ENCODE measurements at places on chromosomes 4 and X.

- no peak for DNase-seq
Measured at GRCh38 chrX:134855751-134856150, 135.0 kb upstream of the SMIM10 start.

GRCh38 chr4:3780347-3781171 lies 14.4 kb downstream of the ADRA2C start:
- no peak for DNase-seq

DNA sequence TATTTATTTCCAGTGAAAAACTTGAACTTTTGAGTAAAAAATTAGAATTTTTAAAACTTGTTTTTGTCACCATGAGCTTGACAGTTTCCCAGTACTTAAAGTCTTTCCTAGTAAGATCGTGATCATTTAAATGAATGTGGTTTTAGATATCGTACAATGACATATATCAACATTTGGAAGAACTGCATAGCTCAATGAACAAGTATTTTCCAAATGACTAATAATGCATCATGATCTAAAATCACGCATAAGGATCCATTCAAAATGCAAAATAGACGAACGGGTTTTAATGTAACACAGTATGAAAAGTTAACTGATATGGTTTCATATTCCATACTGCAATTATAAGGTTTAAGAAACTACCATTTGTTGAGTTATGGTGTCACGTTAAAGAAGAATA lies 4.1 kb upstream of the NDNF start:
- DNase-seq = no peak

GRCh38 chr4:107818301-107818910 lies 6.3 kb upstream of the SGMS2 start:
- DNase-seq = no peak

- DNase-seq = no peak
Measured at GRCh38 chr4:7970361-7970946, 30.8 kb upstream of the AFAP1 start.

GRCh38 chr4:47031011-47031678 lies at the start of gene GABRB1:
TSS of gene GABRB1 (plus strand) at chr4:47031567.
- peak; percentile 43 for DNase-seq

GRCh38 chrX:146615628-146616348 lies 193.8 kb upstream of the CXorf51B start:
- DNase-seq = no peak

GRCh38 chrX:155968326-155968661 lies 29.2 kb upstream of the IL9R start:
- DNase-seq = no peak

Data from astrocyte of the cerebellum (primary cell).